Activated T-cell treated with anti-CD3 and anti-CD28 coated beads, Interleukin-2, amount 50 U/mL, for 72 hours (primary cell): ENCODE measurements at places on chromosomes 16 and 17. TPM values are rescaled to one million over a fixed set of nuclear protein-coding genes. Genes with fewer than 3 reads are reported as not detected.
A peak's percentile ranks its signal among the peaks of the same experiment; 100 is the strongest.

DNA sequence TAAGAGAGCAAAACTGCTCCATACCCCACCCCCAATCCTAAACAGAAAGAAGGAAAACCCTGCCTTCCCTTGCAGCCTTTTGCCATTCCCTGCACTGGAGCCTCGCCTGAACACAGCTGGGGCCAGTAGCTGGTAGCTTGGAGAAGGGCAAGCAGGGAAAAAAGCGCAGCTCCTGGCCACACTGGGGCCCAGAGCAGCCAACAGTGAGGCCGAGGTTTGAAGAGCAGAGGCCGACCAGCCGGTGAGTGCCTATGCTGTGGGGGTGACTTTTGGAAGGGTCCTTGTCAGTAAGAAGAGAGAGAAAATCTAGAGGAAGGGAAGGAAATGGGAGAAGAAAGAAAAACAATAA, 3.2 kb upstream of the HOXB9 start:
- no peak for DNase-seq

GRCh38 chr17:49022391-49022941, 25.3 kb downstream of the IGF2BP1 start:
- DNase-seq: no peak

GRCh38 chr16:84091460-84091859, 25.3 kb downstream of the MBTPS1 start:
- DNase-seq: no peak

- DNase-seq: no peak
These were observed 62.4 kb downstream of the CCDC182 start for GRCh38 chr17:57682701-57683100.

- DNase-seq: no peak
These were observed 108.4 kb upstream of the METRNL start for GRCh38 chr17:82970818-82971590.

DNA sequence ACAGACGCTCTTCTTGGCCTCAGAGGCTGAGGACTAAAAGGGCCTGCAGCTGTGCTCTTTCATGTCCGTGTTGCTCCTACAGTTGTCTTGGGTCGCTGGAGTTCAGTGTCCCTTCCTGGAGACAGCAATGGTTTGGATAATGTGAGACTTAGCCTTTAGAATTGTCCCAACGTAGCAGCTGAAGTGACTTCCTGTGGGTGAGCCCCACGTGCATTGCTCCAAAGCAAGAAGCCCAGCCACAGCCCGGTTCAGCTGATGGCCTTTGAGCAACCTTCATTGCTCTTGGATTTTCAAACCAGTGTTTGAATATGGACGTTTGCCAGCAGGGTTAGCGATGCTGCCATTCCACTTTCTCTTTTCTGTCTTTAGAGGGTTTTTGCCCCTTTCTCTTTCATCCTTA, 19.7 kb downstream of the TMEM11 start:
- no peak for DNase-seq

GRCh38 chr17:52410781-52411180, 252.3 kb upstream of the CA10 start:
- no peak for DNase-seq

GRCh38 chr16:79162977-79163376, 437.6 kb downstream of the MAF start:
- DNase-seq: no peak

DNA sequence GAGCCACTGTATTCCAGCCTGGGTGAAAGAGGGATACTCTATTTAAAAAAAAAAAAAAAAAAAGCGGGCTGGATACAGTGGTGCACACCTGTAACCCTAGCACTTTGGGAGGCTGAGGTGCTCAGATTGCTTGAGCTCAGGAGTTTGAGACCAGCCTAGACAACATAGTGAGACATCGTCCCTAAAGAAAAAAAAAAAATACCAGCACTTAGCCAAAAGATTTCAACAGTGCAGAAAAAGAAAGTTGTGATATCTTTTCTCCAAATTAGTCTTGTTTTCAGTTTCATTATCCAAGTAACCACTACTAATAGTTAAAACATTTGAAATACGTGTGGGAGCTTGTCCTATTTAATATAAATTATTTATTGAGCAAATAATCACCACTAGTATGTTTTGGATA, 48.7 kb downstream of the TENT4B start:
- no peak for DNase-seq

- no peak for DNase-seq
These were observed 596.3 kb upstream of the CA10 start for GRCh38 chr17:52754838-52755237.

DNA sequence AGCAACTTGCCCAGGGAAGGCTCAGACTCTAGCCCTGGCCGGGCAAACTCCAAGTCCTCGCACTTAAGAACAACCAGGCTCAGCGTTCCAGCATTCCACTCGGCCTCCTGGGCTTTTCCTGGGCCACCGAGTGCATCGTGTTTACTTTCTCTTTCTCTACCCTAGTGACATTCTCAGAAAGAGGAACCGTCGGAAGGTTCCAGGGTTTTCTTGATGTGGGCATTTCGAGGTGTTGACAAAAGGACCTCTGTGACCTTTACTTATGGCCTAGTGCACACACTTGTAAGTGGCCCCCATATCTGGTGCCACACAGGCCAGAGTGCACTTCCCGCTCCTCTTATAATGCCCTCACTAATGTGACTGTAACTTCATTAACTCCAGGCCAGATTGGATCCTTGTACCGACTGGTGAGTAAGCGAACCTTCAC, 3.1 kb upstream of the BANP start:
- DNase-seq: no peak

- no peak for DNase-seq
These were observed 136.0 kb upstream of the C17orf78 start for GRCh38 chr17:37239690-37240334.

- DNase-seq: no peak
These were observed 4.1 kb upstream of the PPP1R9B start for GRCh38 chr17:50154604-50155003.

DNA sequence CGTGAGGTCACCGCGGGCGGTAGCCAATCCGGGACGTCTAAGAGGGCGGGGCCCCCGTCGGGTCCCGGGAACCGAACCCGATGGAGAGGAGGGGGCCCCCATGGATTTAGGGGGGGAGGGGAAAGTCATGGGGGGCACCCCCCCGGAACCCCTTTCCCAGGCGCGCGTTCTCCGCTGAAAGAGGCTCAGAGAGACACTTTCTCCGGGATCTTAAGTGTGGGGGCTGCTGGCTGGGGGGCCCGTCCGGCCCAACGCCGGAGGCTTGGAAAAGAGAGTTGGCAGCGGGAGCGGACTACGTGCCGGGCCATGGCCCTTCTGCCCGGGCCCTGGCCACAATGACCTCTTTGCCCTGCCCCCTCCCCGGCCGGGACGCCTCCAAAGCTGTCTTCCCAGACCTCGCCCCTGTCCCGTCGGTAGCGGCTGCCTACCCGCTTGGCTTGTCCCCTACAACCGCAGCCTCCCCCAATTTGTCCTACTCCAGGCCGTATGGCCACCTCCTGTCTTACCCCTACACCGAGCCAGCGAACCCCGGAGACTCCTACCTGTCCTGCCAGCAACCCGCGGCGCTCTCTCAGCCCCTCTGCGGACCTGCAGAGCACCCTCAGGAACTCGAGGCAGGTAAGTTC, at the start of gene DLX4:
TSS of gene DLX4 (plus strand) at position 57 of the 626 bp plus-strand sequence. CDS start at position 336, 279 bp downstream.
- peak; percentile 42 for DNase-seq

DNA sequence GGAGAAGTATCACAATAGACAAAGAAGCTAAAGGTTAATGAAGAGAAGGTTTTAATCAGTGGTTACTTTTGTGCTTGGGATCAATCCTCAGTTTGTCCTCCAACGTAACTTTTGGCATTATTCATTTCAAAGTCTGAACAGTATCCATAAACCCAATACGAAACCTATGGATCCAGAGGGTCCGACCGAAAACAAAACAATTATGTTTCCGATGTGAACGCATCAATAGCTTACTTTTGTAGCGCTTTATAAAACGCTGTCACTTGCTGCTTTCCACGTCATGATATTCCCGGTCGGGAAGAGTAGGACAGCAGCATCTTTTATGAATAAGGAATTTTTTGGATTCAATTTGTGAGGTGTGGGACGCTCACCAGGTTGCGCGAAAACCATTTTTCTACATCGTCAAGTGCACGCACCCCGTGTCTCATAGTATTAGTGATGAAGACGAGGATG, 383.8 kb downstream of the ZFHX3 start:
- no peak for DNase-seq

DNA sequence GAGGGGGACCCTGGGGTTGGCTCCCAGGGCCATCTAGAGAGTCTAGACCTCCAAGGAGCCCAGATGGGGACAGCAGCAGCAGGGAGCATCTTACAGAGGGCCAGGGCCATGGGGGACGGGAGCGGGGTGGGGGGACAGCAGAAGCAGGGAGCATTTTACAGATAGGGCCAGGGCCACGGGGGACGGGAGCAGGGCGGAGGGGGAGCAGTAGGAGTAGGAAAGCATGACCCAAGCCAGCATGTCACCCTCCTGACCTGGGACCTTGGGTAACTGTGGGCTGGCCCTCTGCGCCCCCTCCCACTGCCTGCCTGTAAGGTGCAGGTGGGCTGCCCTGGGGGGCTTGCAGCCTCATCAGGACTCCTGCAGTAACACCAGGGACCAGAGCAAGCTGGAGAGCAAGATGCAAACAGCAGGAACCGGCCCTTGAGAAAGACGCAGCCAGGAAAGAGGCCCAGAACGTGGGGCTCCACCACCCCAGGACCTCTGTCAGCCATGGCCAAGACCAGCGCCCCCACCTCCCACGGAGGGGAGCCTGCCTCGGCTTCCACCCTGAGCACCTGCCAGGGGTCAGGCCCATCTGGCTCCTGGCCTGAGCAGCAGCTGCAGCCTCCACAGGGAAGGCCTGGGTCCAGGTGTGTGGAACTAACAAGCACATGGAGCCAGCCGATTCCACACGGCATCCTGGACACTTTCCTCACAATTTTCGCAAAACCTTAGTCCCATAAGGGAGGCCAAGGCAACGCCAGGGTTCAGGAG, 2.4 kb downstream of the ZNF598 start:
- DNase-seq: no peak

DNA sequence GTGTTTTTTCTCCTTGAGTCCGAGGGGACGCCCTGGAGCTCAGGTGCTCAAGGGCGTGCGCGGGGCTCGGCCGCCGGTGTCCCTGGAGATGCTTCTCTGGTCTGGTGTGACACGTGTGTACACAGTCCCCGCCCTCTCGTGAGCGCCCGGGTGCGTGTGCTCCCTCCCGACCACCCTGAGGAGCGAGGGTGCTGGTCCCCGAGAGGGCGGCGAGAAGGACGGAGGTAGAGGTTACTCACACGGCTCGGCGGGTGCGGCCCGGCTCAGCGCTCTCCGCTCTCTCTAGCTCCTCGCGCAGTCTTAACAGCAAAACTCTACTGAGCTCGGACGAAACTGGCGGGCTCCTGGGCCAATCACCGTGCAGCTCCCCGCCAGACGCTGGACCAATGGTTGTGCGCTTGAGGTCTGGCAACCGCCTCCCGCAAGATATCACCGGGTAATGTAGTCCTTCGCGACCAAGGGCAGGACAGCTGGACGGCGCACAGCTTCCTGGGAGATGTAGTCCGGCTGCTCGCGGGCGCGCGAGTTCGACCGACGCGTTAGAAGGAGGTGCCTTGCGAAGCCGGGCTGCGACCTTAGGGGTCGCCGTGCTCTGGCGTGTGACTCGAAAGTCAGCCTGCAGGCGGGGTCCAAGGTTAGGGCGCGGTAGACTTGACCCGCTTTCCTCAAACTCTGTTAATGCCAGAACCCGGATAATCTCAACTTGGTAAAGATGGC, at the start of gene SLC25A19:
TSS of gene SLC25A19 (minus strand) at position 319 of the 717 bp plus-strand sequence. CDS start 2,669 bp downstream, outside the sequence.
- peak; percentile 96 for DNase-seq

- no peak for DNase-seq
These were observed 82.6 kb upstream of the CCL2 start for GRCh38 chr17:34172390-34172918.

- no peak for DNase-seq
These were observed 868.9 kb upstream of the SOX9 start for GRCh38 chr17:71251951-71252350.

DNA sequence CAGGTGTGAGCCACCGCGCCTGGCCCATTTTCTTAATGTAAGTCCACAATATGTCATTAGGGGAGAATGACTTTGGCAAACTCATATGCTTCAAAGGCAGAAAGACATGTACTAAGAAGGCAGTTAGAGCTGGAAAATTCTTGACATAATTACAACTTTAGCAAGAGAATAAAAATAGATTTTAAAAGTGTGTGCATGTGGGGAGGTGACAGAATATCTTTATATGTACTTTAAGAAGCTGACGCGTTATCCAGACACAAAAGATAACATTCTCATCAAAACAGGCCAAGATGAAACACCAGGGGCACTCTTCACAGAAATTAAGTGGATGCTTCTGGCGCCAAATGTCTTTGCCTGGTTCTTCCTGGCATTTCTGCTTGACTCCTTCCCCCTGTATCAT, 28.2 kb downstream of the GJC1 start:
- DNase-seq: no peak

GRCh38 chr17:62189377-62189776, 124.3 kb upstream of the MED13 start:
- no peak for DNase-seq

- no peak for DNase-seq
These were observed 30.2 kb upstream of the ABCA3 start for GRCh38 chr16:2370721-2371120.

GRCh38 chr17:27807567-27808470, 7.5 kb upstream of the NOS2 start:
- DNase-seq: peak; percentile 74

DNA sequence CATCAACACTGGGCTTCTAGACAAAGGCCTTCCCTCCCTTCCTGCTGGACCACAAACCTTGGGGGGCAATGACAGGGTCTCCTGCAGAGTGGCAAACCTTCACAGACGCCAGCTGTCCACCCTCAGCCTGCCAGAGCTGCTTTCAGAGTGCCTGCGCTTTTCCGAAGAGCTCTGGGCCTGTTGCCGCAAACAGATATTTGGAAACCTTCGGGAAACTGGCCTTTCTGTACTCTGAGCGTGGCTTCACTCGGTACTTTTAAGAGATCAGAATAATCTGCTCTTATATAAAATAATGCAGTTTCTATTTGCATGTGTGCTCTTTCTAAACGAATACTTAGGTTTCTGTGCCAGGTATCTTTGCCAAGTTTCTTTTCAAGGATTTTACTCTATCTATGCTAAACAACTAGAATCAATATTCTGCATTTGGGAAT, 152.1 kb upstream of the CHMP6 start:
- DNase-seq: no peak

The KRTAP4-9 gene
- total RNA-seq: not detected

The ZNF423 gene
- total RNA-seq: not detected

The WWP2 gene
- 62.3 TPM for total RNA-seq

The CCL17 gene
- 7.4 TPM for total RNA-seq

The C16orf92 gene
- not detected for total RNA-seq

The KRT27 gene
- total RNA-seq: not detected

The RNF112 gene
- 0.84 TPM for total RNA-seq

The SCGB1C2 gene
- total RNA-seq: not detected

The HCRT gene
- total RNA-seq: not detected

The ZFP3 gene
- total RNA-seq: 3.6 TPM

The KCNH6 gene
- total RNA-seq: not detected
